ENCODE measurements at places on chromosomes 6 and 20.

GRCh38 chr6:16544006-16544405 lies 217.3 kb downstream of the ATXN1 start:
- DNase-seq = peak; percentile 38

DNA sequence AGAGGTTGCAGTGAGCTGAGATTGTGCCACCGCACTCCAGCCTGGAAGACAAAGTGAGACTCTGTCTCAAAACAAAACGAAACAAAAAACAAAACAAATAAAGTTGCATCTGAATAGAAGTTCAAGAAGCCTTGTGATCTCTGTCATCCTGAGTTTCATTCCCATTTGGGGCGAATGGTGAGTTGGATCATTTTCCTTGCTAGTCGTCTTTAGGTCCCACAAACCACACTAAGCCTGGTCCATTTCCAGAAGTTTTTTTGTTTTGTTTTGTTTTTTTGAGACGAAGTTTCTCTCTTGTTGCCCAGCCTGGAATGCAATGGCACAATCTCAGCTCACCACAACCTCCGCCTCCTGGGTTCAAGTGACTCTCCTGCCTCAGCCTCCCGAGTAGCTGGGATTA lies 33.8 kb downstream of the ZNF217 start:
- no peak for DNase-seq

DNA sequence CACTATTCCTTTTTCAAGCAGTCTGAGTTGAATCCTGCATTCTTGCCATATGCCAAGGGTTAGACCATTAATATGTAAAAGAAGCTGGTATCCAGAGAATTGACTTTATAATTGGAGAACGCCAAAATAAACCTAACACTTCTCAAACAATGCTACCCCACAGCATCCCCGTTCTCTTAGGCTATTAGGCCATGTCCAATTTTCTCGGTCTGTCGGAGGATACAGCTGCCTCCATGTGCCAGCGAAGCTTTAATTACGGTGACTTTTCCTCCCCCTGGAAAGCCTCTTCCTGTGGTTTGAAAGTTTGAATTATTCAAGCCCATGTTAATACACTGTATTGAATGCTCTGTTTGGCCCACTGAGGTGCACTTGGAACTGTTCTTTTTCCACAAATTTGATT lies 60.5 kb downstream of the HS3ST5 start:
- DNase-seq = no peak

DNA sequence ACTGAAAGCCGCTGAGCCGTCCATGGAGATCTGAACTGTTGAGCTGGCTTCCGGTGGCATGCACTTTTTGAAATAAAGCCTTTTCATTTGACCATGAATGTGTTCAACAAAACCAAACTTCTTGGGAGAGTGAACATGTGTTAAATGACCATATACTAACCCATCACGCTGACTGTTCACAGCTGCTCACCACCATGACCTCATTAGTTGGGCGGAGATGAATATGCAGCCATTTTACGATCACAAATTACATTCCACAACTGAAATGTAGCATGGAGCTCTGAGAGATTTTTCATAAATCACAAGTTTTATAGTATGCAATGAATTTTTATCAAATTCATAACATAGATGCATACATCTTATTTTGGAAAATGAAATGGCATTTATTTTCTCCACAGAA lies 4.2 kb downstream of the RAMACL start:
- no peak for DNase-seq

DNA sequence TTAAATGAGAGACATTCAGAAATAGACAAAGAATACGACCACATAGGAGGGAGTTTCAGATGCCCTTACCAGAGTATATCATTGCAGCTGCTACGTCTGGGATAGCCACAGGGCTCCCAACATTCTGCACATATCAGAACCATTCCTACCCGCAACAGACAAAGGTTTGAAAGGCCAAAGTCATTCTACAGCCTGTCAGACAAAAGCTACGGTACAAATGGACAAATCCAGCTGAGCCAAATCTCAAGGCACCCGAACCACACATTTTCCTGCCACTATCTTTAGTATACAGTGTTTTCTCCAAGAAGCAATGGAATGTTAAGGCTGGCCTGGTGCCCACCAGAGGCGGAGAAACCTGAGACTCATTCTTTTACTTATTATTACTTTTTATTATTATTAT lies 30.5 kb upstream of the LYRM2 start:
- DNase-seq = no peak
